CD4-positive, alpha-beta T cell (primary cell): ENCODE measurements at places on chromosomes 2 and 18. TPM values are rescaled to one million over a fixed set of nuclear protein-coding genes. Genes with fewer than 3 reads are reported as not detected.

DNA sequence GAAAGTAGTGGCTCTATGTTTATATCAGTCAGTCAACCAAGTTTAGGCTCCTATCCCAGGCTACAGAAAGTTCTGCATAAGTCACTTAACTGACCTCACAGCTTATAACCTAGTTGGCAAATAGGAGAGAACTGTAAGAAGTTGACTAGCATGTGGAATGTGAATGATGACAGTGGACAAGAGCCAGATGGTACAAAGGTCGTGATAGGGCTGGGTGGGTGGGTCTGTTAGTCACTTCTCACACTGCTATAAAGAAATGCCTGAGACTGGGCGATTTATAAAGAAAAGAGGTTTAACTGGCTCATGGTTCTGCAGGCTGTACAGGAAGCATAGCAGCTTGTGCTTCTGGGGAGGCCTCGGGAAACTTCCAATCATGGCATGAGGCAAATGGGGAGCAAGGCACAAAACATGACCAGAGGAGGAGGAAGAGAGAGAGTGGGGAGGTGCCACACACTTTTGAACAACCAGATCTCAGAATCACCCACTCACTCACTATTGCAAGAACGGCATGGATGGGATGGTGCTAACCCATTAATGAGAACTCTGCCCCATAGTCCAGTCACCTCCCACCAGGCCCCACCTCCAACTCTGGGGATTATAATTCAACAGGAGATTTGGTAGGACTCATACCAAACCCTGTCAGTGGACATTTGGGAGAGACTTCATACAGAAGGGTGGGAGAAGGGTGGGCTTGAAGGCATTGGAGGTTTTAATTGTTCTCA is 68.8 kb downstream of the LTBP1 start:
- H3K27ac ChIP-seq, result no peak overlapping the region
- no peak overlapping the region for H3K4me3 ChIP-seq
- no peaks in the 10 kb centered on the region for H3K27me3 ChIP-seq
- no peaks in the 10 kb centered on the region for H3K36me3 ChIP-seq
- DNase-seq, result no peak

DNA sequence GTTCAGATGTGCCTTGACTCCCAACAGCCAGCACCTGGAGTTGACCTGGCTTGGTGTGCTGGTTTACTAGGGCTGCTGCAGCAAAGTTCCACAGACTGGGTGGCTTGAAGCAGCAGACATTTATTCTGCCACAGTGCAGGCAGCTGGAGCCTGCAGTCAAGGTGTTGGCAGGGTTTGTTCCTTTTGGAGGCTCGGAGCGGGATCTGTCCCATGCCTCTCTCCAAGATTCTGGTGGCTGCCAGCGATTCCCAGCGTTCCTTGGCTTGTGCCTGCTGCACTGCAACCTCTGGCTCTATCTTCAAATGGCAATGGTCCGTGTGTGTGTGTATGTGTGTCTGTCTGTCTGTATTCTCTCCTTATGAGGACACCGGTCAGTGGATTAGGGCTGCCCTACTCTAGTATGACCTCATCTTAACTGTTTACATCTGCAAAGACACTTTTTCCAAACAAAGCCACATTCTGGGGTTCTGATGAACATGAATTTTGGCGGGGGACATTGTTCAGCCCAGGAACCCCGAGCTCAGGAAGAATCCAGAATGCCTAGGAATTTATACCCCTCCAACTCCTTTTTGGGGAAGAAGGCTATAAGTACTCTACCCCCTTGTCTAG is 44.7 kb upstream of the TMEM131 start:
- no peaks in the 10 kb centered on the region for H3K4me1 ChIP-seq
- no peaks in the 10 kb centered on the region for H3K36me3 ChIP-seq
- DNase-seq, result no peak
- H3K4me3 ChIP-seq, result no peak overlapping the region
- no peak overlapping the region for H3K27ac ChIP-seq
- peaks cover 8% of the 10 kb centered on the region for H3K27me3 ChIP-seq

DNA sequence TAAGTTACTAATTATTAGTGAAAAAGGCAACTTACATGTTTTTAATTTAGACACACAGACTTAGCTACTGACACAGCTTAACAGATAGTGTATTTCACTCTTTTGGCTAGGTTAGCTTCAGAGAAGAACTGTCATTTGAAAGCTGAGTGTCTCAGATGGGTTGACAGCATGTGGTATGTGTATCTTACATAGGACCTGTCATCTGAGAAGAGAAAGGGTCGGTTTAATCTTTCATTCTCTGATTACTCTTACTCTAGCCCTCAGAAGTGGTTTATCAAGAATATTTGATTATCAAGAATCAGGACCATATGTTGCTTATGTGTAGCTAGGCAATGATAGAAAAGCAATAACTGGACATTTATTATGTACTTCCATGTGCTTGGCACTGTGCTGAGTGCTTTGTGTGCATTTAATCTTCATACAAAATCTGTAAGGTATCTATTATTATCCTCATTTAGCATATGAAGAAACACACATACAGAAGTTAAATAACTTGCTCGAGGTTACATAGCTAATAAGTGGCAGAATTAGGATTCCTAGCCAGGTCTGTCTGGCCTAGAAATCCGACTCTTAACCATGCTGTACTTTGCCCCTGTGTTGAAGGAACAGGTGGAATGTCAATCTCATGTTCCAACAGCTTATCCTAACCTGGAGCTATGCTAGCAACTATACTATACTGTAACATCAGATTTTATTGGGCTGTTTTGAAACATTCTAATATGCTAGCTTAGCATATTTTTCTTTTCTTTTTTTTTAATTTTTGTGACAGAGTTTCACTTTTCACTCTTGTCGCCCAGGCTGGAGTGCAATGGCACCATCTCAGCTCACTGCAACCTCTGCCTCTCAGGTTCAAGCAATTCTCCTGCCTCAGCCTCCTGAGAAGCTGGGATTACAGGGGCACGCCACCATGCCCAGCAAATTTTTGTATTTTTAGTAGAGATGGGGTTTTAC is 28.4 kb downstream of the CFLAR start:
- DNase-seq, result no peak
- no peak overlapping the region for H3K4me3 ChIP-seq
- H3K27ac ChIP-seq, result no peak overlapping the region
- peaks cover 76% of the 10 kb centered on the region for H3K36me3 ChIP-seq
- H3K4me1 ChIP-seq, result no peaks in the 10 kb centered on the region

SLC30A3 gene
- not detected for total RNA-seq

RGPD3 gene
- total RNA-seq, result 0.38 TPM
